ENCODE measurements at places on chromosomes 11 and 22.

- no peak for DNase-seq
These were observed 20.1 kb upstream of the SCGB1D1 start for GRCh38 chr11:62169935-62170334.

DNA sequence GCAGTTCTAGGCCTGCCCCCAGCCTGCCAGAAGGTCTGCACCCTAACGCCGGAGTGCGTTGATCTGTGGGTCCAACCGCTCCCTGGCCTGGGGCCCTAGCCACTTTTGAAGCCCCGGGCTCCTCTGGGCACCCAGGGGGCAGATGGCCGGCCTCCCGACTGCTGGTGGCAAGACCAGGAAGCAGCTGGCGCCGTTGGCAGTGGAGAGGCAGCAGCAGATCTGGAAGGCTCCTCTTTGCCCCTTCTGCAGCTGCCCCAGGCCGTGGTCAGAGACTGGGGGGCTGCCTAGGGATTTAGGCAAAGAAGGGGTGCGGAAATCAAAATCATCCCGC lies 445 bp upstream of the VWCE start:
- no peak for DNase-seq

DNA sequence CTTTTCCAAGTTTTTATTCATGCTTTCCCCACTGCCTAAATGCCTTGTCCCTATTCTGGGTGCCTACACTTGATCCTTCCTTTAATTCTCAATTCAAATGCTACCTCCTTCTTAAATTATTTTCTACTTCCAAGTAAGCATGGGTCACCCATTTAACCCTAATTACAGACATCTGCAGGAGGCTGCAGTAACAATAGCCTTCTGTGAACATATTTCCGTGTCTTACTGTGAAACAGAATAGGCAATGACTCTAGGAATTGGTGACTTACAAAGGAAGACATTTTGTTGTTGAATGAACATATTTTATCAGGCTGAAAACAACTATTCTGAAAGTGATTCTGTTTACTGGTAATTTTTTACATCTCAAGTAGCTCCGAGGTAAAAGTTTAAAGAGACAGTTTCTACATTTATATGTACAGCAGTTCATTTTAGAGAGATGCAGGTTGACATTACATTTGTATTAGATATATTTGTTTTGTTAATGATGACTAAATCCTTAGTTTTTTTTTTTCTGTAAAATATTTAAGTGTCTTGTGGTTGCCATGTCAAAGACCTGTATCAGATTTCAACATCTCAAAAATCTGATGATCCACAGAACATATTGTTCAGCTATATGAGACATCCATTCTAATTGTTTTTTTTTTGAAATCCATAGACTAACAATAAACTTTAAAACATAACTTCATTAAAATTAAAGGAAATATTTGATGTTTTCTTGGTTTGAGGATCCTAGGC lies 316.8 kb downstream of the CASP12 start:
- no peak for DNase-seq

- DNase-seq: no peak
These were observed 2.0 kb downstream of the PARVB start for GRCh38 chr22:44026066-44026629.

GRCh38 chr11:85539740-85540139 lies 87.4 kb downstream of the DLG2 start:
- no peak for DNase-seq

DNA sequence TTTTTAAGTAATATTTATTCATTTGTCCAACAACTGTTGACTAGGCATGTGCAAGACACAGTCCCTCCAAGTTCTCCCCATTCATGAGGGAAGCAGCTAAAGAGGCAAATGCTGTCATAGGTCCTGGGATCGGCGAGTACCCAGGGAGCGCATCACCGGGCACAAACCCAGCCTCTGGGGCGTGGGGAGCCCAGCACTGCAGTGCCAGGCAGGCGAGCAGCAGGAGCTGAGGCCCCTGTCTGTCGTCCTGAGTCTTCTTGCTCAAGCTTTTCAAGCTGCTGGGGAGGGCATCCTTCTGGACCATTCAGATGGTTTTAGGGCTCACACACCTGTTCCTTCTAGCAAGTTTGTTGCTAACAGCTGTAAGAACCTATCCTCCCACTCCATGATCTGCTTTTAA lies 62.1 kb downstream of the PPFIA1 start:
- DNase-seq: no peak

DNA sequence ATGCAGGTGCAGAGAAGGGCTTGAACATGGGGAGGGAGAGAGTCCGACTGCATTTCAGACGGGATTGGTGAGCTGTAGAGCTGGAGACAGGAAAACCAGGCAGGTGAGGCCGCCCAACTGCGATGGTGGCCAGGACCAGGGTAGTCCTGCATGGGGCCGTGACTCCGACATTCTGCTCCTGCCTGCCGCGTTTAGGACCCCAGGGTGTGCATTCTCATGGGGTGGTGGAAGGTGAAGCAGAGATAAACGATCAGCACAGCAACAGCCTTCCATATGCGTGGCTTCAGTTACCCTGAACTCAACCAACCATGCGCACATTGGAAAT lies 29.3 kb downstream of the SHANK2 start:
- DNase-seq: no peak

DNA sequence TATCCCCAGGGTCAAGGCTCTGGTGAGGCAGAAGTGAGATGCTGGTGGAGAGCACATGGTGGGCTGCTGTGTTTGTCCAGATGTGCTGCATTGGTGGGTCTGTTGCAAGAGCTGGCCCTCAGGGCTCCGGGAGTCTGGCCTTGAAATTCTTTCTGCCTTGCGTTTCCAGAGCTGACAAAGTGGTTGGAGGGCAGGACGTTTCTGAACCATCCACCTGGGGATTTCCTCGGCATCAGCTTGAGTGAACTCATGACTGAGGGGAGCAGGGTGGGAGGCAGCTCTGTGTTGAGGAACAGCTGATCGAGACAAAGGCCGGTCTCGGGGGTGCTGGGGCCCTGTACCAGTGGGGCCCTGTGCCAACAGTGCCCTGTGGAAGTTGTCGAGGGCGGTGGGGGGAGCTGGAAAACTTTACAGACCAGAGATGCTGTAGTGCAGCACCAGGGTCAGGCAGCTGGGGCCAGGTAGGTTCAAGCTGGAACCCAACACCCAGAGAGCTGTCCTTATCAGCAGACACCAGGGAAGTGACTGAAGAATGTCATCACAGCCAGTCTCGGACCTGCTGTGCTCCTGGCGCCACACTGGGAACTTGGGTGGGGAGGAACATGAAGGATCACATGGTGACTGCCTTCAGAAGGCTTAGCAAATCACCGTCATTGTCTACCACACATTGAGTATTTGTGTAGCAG lies 4.9 kb downstream of the TSKU start:
- peak; percentile 74 for DNase-seq

GRCh38 chr11:29310725-29311342 lies 706.0 kb downstream of the KCNA4 start:
- no peak for DNase-seq

DNA sequence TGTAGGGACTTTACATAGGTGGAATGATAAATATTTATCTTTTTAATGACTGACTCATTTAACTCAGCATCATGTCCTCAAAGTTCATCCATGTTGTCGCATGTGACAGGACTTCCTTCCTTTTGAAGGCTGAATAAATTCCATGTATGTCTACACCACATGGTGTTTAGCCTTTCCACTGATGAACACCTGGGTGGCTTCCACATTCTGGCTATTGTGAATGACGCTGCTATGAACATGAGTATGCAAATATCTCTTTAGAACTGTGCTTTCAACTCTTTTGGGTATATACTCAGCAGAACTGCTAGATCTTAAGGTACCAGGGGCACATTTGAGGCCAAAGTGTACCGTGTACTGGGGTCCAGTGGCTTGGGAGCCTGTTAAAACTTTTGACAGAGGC lies 24.1 kb downstream of the LARGE1 start:
- DNase-seq: no peak

DNA sequence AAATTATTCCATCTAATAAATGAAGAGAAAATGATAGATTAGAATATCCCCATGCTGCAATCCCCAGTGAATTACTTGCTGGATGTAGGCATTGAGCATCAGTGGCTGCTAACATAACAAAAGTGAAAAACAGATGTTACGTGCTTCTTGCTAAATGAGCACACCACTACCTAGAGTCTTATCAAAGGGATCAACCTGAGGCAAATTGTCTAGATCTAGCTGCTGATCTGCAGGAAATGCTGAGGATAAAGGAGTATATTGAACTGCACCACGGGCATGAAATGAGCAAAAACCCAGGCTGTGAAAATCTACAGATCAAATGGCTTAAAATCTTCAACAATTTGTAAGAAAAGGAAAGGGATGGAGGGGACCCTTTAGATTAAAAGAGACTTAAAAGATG lies 45.3 kb upstream of the SCUBE2 start:
- no peak for DNase-seq

DNA sequence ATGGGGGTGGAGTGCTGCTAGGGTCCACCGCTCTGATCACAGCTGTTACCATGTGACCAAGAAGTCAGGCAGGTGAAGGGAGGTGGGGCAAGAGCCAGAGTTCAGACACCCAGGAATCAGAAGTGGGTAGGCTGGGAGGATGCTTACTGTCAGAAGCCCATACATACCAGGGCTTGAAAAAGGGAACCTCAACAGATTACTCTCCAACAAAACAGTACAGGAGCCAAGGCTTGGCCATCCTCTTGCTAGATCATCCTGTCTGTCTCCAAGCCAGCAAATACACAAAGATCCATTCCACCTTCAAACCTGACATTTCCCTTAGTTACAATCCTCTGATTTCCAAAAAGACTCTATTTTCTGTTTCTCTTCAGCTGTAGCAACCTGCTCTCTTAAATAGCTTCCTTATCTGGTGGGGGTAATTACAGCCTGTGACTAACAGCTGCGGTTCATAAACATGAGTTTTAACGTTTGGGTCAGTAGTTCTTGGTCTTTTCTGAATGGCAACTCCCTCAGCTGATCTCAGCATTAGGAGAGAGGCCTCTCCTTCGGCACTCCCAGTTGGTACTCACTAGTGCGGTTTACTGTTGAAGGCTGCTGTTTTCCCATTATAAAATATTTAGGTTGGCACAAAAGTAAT lies 31.1 kb upstream of the WT1 start:
- DNase-seq: no peak

DNA sequence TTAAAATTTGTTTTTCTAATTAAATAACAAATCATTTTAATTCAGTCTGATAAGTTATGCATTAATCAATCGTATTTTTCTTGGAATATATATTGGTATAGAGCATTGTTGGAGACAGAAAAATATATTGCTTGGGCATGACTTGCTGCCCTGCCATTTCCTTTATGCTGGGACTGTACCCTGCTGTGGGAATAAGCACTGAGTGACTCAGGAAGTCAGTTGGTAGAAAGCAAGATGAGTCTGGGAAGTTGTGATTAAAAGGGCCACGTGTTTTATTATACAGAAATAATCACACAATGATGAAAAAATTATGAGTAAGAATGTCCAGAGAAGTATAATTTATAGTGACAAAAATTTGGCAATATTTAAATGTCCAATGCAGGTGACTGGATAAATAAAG lies 139.5 kb downstream of the KIF18A start:
- no peak for DNase-seq

DNA sequence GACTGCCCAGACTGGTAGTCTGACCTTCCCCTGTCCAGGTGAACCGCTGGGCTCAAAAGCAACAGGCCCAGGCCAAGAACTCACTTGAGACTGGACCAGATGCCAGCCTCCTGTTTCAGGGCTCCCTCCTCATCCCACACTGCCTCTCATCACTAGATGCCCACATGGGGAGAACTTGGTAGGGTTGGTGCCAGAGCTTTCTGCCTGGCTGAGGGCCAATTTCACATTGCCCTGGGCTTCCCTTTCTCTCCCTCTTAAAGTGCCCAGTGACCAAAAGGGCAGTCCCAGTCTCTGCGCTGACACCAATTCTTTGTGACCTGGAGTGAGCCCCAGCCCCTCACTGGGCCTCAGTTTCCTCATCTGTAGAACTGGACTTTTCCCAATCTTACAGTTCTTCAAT lies 41.7 kb downstream of the C11orf58 start:
- DNase-seq: no peak

GRCh38 chr11:123753110-123753509 lies 1.2 kb downstream of the OR6X1 start:
- DNase-seq: no peak

- no peak for DNase-seq
These were observed 117.1 kb downstream of the MRTFA start for GRCh38 chr22:40519284-40519947.

- DNase-seq: no peak
These were observed 32.7 kb downstream of the C11orf91 start for GRCh38 chr11:33667819-33668467.

DNA sequence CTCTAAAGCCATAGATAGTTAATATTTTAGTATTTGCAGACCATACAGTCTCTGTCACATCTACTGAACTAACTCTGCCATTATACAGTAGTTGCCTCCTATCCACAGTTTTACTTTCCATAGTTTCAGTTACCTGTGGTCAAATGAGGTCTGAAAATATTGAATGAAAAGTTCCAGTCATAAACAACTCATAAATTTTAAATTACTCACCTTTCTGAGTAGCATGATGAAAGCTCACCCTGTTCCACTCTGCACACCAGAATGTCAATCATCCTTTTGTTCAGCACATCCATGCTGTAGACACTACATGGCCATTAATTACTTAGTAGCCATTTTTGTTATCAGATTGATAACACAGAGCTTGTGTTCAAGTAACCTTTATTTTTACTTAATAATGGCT lies 51.7 kb upstream of the ME3 start:
- DNase-seq: no peak

GRCh38 chr22:19760951-19761724 lies 560 bp downstream of the TBX1 start:
- no peak for DNase-seq

DNA sequence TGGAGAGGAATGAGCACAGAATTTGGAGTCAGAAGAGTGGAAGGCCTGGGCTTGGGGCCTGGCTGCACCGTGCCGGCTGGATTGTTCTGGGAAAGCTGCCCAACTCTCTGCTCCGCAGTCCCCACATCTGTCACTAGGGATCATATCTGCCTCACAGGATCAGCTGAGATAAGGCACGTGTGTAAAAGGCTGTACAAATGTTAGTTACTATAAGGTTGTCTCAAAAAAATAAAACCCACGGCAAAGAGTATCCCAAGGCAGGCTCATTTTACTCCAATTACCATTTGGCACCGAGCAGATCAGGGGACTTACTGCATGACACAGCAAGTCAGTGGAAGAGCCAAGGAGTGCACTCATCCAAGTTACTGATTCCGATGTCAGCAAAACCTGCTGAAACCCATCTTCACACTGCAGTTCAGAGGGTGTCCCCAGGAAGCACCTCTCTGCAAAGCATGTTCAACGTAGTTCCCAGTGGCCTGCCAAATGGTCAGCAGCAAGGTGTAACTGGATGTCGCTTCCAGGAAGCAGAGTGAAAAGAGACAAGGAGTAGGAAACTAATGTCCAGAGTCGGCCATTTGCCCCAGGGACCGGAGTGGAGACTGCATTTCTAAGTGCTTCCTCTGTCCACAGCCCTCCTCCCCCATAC lies 18.1 kb upstream of the MRTFA start:
- DNase-seq: peak; percentile 48

- DNase-seq: no peak
These were observed 1.3 kb upstream of the DGKZ start for GRCh38 chr11:46345881-46346484.

- DNase-seq: no peak
These were observed 251.8 kb downstream of the NTM start for GRCh38 chr11:131622193-131622592.
